CD8-positive, alpha-beta T cell (primary cell): ENCODE measurements at places on chromosomes 12 and 14.
A peak's percentile ranks its signal among the peaks of the same experiment; 100 is the strongest.

DNA sequence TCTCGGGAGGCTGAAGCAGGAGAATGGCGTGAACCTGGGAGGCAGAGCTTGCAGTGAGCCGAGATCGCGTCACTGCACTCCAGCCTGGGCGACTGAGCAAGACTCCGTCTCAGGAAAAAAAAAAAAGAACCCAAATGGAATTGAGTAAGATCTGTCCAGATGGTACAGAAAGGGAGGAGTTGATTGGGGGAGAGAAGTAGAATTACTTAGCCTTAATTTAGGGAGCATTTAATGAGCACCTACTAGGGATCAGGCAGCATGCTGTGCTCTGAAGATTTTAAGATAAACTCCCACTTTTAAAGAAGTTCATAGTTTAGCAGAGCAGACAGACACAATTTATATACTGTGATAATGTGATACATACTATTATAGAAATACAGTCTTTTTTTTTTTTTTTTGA is 4.5 kb downstream of the RAB5B start:
- no peak for DNase-seq

- no peak for DNase-seq
These were observed 63.1 kb downstream of the C12orf75 start for GRCh38 chr12:105393587-105393986.

DNA sequence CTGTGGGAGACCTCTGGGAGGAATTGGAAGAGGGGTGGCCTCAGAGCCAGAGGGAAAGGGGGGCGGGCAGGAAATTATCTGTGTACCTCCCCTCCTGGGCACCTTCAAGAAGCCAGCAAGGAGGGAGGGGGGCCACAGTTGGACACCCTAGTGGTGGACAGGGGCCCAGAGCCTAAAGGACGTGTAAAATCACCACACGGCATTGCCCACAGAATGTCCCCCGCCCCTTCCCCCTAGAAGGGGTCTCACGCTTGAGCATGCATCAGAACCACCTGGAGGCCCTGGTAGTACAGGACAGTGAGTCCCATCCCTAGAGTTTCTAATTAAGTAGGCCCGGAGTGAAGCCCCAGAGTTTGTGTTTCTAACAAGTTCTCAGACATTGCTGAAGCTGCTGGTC is 8.2 kb downstream of the ENDOU start:
- DNase-seq, result no peak

DNA sequence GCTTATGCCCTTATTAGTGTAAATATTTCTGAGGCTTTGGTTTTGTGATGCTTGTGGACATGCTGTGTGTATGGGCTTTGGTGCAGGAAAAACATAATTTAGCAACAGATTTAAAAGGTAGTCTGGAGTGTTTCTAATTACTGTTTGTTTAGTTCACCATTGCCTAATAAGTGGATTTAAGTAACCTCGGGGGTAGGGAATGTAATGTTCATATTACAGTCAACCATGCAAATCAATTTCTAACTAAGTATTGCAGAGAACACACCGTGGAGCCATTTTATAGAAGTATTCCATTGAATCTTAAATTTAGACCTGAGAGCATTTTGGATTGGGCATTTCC is 53.5 kb downstream of the ANO6 start:
- no peak for DNase-seq

DNA sequence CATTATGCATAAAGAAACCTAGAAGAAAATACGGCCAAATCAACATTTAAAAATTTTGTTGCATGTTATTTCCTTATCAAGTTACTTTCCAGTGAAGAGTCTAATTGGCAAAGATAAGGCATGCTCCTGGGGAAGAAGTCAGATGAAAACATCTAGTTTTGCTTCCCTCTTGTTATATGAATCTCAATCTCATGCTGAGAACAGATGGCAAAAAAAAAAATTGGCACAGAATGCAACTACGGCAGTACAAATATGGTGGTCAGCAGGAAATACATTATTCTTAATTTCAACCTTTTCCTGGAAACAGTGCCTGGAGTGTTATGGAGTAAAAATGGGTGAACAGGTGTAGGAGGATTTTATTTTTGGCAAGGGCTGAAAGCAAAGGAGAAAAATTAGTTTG is 32.8 kb downstream of the HECTD4 start:
- no peak for DNase-seq

DNA sequence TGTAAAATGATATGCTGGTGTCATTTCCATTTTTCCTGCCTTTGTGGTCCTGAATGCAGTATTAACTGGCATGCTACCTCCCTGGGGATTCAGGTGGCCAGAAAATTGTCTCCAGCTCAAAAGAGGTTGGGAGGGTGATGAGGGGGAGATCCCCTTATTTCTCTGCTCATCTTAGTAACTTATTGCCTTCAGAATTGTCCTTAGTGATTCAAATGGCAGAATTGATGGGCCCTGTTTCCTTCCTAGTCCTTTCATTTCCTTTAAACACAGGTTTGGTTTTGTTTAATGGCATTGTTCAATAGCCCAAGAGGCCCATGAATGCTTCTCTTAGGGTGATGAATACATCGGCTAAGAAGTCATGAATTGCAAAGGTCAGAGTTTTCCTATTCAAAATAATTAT is 207.0 kb downstream of the SLC41A2 start:
- no peak for DNase-seq

DNA sequence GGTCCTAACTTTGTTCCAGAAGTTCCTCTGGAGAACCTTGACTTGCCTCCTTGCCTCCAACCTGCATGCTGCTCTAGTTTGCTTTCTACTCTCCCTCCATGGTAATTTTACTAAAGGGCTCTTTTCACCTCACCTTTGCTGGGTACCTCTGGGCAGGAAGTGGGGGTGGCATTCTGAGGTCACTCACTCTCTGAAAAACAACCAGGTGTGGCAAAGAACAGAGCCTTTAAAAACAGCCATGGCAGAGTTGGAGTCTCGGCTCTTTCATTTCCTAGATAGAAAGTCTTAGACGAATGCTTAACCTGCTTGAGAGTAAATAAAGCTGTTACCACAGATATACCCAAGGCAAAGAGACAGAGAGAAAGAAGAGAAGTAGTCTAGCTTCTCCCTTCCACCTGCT is 827.9 kb downstream of the BCL11B start:
- peak; percentile 65 for DNase-seq

DNA sequence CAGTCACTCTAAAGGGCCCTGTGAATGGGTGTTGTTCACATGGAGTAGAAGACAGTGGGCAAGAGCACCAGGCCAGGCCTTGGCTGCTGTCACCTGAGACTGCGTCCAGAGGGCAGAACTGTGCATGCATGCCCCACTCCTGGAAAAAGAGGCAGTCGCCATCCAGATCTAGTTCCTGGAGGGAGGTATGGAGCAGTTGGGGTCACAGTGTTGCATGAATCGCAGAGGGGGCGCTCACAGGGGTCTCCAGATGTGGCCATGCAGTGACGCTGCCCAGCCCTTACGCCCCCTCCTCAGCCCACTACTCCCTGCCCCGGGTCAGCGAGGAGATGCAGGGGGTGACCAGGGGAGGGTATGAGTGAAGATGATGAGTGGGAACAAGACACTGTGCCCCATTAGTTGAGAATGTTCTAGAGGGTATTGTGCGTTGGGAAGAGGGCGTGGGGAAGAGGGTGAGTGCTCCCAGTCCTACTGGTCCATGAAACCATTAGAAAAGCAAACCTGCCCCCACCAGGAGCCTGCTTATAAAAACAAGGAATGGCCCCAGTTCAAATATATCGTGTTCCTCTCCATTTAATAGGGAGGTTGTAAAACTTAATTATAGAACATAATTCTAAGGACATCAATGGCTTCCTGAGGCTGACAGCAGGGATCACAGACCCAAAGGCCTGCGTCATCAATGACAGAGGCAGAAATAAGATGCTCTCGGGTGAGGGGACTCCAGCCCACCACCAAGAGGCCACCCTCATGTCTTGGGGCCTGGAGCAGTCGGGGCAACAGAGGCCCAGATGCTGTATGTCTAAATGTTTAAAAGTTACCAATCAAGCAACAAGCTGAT is 32.2 kb upstream of the BCL7A start:
- no peak for DNase-seq

DNA sequence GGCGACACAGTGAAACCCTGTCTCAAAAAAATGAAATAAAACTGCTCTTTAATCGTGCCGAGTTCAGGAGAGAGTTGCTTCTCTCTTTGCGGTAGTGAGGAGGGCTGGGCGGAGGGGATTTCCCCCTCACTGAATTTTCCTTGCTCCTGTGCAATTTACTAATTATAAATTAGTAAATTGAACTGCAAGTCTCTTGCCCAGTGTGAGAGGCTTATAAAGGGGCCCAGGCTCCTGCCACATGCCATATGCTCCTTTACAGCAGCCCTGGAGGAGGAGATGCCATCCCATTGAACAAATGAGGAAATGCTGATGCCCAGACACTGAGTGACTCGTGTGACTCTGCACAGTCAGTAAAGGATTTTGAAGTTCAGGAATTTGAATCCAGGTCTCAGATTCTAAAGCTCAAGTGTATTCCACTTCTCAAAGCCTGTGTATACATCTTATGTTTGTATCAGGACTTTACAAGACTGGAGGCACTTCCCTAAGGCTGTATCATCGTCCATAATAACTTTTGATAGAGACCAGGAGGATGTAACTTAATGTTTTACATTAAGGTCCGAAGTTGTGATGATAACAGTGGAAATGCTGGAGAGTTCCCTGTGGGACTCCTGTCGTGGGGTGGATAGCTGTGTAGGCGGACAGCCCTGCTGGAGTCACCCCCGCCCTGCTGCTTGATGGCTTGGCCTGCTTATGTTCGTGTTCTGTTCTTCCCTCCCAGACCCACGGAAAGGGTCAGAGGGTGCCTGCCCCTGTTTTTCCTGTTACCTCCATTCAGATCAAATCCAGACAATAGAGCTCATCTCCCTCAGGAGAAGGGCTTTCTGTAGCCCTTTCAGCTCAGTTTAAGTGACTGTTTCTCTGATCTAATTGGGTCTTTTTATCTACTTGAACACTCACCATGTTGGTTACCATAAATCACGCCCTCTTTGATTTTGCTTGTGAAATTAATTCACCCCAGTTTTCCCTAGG is 13.9 kb downstream of the PELI2 start:
- no peak for DNase-seq

DNA sequence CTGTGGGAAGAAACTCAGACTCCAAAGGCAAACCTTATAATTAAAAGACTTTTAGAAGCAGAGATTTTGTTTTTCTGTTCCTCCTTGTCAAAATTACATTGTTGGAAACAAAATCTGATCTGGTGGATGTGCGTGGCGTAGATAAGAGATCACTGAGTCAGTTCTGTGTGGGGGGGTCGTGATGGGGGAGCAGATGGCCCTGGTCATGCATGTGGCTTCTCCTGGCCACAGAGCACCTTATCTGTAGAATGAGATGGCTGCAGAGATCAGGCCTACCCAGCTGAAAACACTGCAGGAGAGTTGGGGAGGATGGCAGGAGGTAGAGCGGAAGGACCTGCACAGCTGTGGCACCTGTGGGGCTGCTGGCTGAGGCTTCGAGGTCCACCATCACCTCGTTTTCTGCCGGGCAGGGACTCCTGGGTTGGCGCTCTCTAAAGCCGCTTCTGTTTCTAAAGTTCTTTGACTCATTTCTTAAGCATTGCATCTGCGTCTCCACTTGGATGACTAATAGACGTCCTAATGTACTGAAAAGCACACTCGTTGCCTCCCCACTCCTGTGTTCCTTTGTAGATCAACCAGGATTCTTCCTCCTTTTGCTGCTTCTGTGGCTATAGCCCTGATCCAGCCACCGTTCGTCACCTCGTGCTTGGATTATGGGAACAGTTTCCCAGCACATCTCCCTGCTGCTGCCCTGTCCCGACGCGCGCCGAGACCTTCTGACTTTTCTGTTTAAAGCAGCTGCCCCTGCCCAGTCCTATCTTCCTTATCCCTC is 93.4 kb downstream of the TSPAN9 start:
- DNase-seq, result no peak
